ENCODE measurements at places on chromosomes 1 and 21.

DNA sequence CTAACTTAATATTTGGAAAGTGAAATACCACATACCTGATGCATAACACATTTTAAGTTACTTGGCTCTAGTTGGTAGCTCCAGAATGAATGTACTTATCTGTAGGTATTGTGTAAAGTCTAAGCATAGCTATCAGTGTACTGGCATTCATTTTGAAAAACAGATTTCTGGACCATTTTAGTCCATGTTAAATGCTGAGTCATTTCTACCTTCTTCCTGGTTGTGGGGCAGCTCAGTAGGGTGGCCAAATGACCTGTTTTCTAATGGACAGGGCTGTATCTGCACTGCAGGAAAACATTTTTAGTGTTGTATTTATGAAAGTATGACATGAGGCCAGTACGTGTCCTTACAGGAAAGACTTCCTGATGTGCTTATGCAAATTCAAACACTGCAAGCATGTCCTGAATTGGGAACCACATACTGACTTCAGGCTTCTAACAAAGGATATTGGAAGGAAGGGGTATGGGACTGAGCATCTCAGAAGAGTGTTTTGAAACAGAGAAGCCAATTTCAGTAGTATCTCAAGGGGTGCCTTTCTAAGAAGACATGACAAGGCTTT is 300.3 kb upstream of the B3GALT2 start:
- no peak for DNase-seq

DNA sequence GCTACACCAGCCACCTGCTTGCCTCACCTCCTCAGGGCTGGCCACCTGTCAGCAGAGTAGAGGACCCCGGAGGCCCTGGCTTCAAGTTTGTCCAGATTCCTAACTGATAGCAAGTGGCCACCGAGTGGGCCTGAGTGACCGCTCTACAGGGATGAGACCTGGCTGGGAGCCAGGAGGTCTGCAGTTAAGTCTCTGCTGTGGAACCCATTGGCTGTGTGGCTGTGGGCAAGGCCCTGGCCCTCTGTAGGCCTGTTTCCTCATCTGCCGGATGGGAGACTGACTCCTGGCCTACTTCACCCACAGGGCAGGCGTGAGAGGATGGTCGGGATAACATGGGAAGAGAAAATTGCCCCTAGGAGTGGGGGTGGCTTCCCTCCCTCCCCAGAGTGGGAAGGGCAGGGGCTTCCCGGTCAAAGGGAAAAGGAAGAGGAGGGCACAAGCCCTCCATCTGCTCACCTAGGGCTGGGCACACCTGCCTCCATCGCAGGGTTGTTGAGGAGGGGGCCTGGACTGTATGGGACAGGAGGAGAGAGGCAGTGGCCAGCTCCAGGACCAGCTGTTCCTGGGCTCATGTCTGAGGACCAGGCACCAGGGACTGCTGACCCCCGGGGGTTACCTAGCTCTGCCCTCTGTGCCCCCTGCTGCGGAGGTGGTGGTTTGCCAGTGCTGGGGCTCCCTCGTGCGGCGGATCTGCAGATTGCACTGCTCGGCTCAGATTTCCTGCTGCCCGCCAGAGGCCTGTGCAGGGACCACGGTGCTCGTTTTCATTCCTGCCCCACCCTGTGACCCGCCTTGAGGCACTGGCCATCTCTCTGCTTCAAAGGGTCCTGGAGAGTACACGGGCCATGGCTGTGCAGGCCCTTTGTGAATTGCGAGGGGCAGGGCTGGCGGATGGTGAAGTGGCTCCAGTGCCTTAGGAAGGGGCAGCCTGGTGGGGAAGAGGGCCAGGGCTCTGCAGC is 9.1 kb upstream of the MTFR1L start:
- DNase-seq, result peak; percentile 38

GRCh38 chr1:220690140-220691052 is at the start of gene C1orf115:
TSS of gene C1orf115 (plus strand) at chr1:220690363. CDS start at chr1:220690403, 40 bp downstream.
- peak; percentile 42 for DNase-seq

DNA sequence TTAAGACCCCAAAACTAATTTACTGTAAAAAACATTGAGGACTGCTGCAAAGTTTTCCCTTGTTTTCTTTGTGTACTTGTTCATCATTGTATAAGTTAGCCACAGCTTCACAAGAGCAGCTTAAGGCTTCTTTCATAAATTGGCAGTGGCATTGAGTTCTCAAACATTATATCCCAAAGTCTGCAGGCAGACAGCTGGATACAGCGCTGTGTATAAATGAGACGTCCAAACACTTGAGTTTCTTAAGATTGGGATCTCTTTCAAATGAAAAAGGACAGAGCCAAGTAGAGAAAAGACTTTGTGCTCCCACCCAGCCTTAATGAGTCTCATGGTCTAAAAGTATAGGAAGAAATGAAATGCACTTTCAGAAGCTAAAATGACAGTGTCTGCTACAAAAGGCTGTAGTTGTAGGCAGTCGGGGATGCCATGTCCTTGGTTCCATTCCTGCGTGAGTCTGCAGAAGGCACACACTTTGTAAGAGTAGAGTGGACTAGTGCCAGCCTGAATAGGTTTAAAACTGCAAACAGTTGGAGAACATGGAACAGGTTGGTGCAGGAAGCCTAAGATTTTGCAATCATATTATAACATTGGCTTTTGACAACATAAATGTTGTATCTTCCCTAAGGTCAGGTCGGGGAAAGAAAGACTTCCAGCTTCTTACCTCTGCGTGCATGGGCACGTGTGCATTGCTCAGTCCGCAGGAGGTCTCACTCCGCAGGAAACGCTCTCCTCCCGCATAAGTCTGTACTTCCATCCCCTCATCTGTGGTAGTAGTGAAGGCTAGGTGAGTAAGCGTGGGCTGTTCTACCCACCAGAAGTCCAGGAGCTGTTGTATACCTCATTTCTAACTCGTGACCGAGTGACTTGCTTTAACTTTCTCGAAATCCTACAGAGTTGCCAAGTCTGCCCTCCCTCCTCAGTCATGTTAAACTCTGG is 94.4 kb downstream of the CD247 start:
- DNase-seq, result no peak

DNA sequence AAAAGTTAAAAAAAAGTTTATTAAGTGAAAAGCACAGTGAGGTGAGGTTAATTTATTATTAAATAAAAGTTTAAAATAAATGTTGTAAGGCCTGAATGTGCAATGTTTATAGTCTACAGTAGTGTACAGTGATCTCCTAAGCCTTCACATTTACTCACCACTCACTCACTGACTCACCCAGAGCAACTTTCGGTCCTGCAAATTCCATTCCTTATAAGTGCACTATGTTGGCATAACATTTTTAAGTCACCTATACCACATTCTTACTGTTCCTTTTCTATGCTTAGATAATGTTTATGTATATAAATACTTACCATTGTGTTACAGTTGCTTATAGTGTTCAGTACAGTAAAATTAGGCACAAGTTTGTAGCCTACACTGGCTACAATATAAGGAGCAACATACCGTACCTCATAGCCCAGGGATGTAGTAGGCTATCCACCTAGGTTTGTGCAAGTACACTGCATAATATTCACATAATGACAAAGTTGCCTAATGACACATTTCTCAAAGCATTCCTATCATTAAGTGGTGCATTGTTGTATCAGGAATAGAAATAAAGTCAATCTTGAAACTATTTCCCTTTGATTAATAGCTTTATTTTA is 426.5 kb upstream of the BRINP3 start:
- peak; percentile 88 for DNase-seq

- DNase-seq, result peak; percentile 55
These were observed 5.7 kb downstream of the DOCK7 start for GRCh38 chr1:62682531-62682930.

DNA sequence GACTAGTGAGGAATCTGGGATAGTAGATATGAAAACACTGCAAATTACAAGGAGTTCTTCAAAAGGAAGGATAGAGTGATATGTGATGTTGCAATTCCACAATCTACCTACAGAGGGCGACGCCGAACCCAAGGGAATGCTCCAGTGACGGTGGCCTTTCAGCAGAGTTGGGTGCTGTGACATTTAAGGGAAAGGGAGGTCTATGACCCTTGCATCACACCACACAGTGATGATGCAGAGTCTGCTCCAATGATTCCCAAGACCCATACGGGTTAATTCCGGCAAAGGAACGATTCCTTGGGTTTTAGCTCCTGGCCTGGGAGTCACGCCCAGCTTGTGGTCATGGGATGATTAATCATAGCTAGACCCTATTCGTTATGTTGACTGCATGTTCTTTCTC is 123.0 kb upstream of the IGSF21 start:
- peak; percentile 3 for DNase-seq

DNA sequence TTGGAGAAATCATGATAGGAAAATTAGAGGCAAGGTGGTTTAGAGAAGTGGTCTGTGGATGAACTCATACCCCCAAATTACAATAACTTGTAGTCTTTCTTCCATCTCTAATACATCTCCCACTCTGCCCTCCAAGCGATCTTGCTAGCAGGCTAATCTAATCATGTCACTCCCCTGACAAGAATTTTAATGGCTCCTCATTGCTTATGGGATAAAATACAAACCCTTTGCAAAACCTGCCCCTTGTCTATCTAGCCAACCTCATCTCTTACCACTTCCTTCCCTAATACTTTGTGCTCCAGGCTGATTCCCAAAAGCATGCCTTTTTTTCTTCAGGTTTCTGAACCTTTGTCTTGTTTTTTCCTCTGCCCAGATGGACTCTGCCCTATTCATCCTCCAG is 71.3 kb upstream of the LRRN2 start:
- DNase-seq, result no peak
